ENCODE measurements at places on chromosomes 11 and 22.

DNA sequence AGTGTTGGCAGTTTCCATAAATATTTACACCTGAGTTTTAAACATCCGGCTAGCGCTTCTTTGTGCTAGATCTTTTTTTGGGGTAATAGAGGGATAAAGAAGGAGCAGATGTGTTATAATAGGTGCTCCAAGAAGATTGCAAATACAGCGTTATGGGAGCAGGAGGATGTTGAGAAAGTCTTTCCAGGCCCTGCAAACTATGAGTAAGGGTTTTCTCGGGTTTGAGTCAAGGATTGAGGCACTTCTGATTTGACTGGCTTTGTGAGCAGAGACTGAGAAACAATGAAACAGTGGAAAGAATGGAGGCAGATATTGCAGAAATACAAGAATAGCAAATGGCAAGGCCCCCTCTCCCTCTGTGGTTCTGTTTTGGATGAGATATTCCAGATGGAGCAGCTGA is 155.0 kb upstream of the TIMP3 start:
- DNase-seq = no peak

DNA sequence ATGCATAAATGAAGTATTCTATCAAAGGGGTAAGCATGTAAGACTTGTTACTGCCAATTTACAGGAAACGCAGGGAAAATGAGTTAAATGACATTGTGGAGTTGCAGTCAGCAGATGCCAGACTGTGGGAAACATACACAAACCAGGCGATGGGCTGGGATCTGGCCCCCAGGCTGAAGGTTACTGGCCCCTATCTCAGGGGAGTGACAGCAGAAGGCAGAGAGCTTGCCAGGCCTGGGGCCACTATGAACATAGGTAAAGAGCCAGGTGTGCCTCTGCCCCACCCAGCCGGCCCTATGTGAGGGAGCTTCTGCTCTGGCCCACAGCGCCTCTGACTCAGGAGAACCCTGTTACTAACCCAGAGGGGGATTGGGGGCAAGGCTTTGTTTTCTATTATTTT is 26.1 kb upstream of the SLC25A1 start:
- DNase-seq = no peak

- DNase-seq = no peak
These were observed 739 bp upstream of the MRGPRE start for GRCh38 chr11:3232956-3233355.

GRCh38 chr22:44277386-44278135 is 35.2 kb downstream of the SHISAL1 start:
- DNase-seq = no peak

DNA sequence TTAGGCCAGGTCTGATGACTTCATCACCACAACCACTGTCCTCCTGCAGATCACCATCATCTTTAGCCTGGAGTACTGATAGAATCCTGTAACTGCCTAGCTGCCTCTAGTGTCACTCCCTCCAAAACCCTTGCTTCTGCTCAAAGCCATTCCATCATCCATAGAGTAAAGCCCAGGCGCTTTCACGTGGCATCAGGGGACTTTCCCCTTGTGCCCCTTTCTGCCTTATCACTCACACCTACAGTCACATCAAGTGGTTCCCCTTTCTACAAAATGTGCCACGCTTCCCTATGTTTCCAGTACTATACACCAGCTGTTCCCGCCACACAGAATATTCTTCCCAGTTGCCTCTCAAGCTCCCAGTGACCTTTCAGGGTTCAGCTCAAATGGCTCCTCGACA is 75.9 kb downstream of the MN1 start:
- no peak for DNase-seq

Data from NCI-H2227 treated with DMSO at 0.1 percent for 48 hours (cell line).